ENCODE measurements at places on chromosomes 6 and 20.

- no peak for DNase-seq
These were observed 87.7 kb downstream of the PSMG4 start for GRCh38 chr6:3346476-3346875.

GRCh38 chr6:346386-347030 is 45.0 kb upstream of the IRF4 start:
- DNase-seq = peak; percentile 73

DNA sequence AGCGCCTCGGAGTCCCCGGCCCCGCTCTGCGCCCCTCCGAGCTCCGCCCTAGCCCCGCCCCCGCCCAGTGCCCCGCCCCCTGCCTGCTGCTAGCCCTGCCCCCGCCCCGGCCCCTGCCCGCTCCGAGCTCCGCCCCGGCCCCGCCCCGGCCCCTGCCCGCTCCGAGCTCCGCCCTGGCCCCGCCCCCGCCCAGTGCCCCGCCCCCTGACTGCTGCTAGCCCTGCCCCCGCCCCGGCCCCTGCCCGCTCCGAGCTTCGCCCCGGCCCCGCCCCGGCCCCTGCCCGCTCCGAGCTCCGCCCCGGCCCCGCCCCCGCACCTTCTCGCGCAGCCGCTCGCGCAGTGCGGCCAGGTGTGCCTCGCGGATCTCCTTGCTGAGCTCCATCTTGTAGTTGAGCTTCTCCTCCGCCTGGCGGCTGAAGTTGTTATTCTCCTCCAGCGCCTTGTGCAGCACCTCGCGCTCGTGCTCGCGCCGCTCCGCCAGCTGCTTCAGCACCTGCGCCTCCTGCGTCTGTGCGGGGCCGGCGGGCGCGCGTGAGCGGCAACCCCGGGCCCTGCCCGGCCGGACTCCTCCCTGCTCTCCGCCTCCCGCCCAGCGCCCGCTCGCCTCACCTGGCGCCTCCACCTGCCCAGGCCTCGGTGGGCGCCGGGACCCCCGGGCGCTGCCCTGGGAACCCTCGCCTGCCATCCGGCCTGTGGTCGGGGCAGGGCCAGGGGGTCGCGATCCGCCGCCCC is 11.3 kb downstream of the STMN3 start:
- peak; percentile 80 for DNase-seq

DNA sequence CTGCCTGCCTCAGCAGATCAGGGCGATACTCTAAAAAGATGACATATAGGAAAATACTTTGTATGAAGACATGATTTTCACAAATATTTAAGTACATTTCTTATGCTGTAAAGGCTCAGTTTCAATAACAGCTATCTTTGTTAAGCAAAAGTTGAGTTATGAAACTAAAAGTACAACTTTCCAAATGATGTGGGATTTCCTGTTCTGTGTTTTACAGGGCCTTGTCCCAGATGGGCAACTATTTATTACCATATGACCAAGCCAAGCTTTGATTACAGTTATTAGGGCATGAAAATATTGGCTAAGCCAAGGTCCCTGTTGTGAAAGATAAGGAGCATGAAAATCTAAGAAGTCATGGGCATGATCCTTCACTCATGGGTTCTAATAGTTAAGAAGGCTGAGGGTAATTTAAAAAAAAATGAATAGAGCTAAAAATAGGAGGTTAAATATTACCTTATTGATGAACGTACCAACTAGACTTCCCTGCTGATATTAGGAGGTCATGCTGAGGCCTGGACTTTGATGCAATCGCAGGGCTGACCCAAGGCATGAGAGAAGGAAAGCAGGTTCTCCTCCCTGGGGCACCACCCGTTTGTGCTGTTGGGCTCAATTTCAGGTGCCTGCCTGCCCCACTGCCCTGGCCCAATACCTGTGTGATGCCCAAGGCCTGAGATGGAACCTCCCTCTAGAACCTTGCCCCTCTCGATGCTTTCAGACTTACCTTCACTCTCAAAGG is 294.4 kb upstream of the PRDM1 start:
- no peak for DNase-seq

GRCh38 chr20:63652192-63652980 is 838 bp downstream of the STMN3 start:
- peak; percentile 9 for DNase-seq

GRCh38 chr6:110198561-110198960 is 18.3 kb downstream of the CDC40 start:
- DNase-seq = no peak

DNA sequence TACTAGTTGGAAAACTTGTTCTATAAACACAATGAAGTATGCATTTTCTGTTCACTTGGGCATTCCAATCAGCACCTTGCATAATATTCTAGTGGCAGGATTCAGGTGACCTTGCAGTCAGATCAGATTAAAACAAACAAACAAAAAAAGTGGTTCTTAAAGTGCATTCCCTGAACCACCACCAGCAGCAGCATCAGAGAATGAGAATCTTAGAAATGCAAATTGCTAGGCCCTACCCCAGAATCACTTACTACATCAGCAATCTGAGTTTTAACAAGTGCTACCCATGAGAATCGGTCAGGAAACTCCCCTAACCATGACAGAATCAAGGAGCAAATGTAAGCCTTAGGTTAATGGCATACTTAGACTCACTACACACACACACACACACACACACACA is 41.7 kb downstream of the SNAP25 start:
- no peak for DNase-seq

GRCh38 chr6:132887204-132887603 is 72.8 kb downstream of the RPS12 start:
- DNase-seq = no peak

- no peak for DNase-seq
These were observed 909 bp upstream of the NUDT3 start for GRCh38 chr6:34393191-34393965.

DNA sequence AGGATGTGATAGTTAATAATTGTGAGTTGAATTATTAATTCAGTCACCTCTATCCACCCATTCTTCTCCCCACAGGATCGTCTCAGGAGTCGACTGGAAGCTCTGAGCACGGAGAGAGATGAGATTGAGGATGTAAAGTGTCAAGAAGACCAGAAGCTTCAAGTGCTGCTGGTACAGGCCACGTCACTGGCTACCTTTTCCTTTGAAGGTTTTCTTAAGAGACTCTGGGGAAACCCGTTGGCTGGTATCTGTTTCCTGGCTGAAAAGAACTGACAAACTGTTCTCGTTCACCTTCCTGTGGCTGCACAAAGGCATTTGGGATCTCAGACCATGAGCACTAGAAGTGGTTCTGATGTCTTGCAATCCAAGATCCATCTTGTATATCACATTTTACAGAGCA is 3.8 kb downstream of the TRIM15 start:
- no peak for DNase-seq

DNA sequence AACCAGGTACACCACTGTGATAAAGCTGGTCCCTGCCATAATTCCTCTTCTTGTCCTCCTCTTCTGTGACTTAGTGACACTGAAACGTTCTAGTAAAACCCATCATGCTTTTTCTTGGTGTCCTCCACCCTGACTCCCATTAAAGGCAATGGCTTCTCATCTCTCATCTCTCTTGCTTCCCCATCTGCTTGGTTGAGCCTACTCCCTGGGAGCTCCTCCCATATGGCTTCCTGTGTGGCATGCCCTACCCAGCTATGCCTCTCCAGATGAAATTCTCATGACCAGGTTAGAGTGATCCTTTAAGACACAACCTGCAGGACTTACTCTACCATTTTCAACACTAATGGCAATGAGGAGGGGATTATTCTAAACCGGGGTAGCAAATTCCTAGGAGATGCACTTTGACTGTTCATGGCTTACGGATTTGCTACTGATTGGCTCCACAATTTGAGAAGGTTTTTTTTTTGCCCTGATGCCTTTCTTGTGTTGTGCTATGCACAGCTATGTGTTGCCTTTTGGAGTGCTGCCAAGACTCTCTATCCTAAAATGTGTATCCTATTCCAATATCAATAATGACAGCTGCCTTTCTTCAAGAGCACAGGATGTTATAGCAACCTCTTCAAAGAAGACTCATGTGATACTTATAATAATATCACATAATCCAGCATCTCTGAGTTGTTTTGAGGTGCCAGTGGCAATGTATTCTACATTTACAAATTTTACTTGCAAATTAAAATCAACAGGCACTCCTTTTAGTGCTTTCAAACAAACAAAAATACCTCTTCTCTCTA is 6.1 kb downstream of the SIRPG start:
- DNase-seq = no peak

GRCh38 chr6:152836523-152836922 is 85.9 kb downstream of the VIP start:
- DNase-seq = no peak

DNA sequence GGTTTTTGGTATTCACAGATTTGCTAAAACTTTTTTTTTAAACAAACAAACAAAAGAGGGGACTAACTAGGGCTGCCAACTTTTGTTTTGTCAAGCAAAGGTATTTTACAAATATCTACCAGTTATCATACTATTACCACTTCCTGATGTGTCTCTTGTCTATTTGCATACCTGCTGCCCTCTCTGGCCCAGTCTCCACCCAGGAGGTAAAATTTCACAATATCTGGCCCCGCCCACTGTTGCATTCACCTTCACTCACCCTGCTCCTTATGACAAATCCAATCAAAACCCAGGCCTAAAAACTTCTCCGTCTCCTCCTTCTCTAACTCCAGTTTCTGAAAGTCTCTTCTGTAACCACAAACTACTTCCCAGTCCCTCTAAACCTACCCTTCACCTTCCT is 82.2 kb downstream of the TRERF1 start:
- DNase-seq = no peak
